ENCODE measurements at places on chromosomes 13 and 19.

GRCh38 chr13:110964229-110965037 is 49.6 kb upstream of the ANKRD10 start:
- DNase-seq = no peak

- no peak for DNase-seq
Observed at GRCh38 chr13:99151516-99151915, 49.1 kb upstream of the UBAC2 start.

- no peak for DNase-seq
Observed at GRCh38 chr19:41332468-41332867, 21.3 kb downstream of the TGFB1 start.

DNA sequence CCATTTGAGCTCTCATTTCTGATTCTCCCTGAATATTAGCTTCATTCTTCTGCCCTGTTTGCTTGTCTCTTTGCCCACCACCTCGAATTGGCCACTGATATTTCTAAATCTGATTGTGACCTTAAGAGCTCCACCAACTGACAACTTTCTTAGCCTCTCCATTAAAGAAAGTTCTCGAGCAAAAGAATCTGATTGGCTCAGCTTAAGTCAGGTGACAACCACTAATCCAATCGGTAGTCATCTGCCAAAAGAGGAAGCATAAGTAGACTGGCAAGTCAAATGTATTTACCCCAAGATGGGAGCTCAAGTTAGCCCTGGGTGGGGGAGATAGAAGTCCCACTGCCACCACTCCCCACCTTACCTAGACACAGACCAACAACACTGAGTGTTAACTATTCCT is 41.5 kb downstream of the NOTCH3 start:
- DNase-seq = no peak

DNA sequence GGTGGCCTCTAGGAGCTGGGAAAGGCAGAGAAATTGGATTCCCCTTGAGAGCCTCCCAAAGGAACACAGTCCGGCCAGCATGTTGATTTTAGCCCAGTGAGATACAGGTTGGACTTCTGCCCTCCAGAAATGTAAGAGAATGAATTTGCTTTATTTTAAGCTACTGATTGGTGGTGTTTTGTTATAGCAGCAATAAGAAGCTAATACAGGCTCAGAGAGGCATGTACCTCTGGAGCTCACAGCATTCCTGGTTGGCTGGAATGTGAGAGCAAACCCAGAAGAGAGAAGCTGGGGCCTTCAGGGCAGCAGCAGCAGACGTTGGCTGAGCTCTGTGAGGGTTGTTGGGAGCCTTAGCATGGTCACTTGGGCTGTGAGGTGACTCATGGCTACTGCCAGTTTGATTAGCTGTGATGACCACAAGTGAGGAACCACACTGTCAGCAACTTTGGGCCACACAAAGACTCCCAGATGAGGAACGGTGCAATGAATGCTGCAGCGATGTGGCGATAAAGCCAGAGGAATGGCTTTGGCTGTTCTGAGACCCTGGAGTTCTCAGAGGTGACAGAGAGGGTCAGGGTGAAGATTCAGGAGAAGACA is 80.1 kb downstream of the CYSLTR2 start:
- DNase-seq = no peak

DNA sequence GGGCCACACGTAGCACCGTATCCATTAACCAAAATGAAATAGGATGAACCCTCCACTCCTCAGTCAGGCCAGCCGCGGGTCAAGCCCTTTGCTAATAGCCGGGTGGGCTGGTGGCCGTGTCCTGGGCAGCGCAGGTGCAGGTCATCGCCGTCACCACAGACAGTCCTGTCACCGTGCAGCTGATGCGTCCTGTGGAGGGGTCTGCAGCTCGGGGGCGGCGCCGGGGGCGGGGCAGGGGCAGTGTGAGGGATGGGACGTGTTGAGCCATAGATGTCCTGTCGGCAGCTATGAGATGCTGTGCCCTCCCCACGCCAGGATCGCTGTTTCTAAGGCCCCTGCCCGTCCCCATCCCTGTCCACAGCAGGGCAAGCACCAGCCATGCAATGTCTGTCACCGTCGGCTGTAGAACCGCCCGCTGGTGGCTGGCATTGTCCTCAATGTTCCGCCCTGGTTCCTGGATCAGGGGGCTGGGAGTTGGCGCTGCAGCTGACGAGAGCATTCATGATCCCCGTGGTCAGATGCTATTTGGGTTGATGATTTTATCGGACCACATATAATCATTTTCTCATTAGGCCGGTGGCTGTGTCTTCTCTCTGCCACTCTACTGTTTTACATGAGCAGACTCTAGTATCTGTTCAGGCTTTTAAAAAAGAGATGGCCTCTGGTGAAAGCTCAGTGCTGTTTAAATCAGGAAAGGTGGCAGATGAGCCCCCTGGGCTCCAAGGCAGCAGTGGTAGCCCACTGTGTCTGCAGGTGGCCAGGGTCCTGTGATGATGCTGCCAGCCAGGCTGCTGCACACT is 126.1 kb downstream of the KDM4B start:
- DNase-seq = no peak

- no peak for DNase-seq
Observed at GRCh38 chr19:42422901-42423461, 4.2 kb downstream of the LIPE start.

DNA sequence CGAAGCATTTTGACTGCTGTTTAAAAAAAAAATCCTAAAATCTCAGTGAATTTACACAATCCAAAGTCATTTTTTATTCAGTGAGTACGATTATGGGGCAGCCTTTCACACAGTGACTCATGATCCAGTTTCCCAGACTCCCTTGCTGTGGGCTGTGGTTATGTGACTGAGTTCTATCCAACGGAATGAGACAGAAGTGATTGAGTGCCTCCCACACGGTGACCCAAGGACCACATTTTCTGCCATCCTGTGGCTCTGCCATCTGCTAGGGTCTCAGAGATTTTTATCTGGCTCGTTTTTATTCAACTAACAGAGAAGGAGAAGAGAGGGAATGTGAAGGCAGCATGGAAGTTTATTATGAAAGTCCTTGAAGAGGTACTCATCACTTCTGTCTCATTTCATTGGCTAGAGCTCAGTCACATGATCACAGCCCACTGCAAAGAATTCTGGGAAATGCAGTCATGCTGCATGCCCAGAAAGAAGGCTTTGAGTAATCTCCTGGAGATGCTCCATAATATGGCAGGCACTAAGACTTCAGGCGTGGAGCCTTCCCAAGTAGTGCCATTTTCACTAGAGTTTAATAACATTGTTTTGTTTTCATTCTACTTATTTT is 999.4 kb downstream of the UQCRFS1 start:
- peak; percentile 24 for DNase-seq

DNA sequence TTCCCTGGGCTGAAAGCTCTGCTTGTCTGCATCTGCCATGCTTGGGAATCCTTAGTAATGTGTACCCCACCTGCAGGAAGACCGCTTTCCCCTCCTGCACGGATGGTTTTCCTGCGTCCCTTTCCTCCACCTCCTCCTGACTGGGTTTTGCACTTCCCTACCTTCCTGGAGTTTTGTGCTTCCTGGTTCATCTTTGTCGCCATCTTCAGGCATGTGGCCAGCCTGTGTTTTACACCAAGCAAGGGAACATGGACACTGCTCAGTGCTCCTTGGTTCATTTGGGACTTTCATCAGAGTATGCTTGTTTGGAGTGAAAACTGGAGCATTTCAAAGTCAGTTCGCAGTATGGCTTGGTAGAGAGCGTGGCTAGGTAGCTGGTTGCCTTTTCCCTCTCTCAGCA is 30.7 kb downstream of the ERICH6B start:
- DNase-seq = no peak

- no peak for DNase-seq
Observed at GRCh38 chr19:6718741-6719539, 1.5 kb downstream of the C3 start.

DNA sequence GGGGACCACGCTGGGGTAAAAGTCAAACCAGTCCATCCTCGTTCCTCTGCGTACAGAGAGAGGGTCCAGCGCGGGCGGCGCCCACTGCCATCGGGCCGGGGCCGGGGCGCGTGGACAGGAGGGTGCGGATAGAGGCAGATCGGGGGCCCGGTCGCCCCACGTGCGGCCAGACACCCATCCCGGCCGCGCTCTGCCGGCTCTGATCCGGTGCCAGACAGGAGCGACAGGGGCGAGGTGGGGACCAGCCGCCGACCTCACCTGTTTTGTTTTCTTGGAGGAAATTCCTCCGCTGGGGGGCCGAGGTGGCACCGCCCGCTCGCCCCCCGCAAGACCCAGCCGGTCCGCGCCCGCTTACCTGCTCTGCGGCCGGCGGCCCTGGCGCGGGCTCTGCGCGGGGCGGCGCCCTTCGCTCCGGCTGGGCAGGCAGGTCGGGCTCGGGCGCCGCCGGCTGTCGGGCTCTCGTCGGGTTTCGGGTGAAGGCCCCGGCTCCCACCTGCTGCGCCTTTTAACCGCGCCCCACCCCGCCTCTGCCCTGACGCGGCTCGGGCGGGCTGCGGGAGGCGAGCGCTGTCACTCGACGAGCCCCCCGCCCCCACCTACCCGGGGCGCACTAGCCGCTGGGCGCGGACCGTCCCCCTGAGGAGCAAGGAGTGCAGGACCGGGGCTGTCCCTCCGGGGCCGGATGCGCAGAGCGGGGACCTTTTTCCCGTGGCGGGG is at the start of gene GJB6:
TSS of gene GJB6 (minus strand) at position 481 of the 717 bp plus-strand sequence. CDS start 8,839 bp downstream, outside the sequence.
- peak; percentile 13 for DNase-seq

- DNase-seq = no peak
Observed at GRCh38 chr13:78326633-78327032, 276.7 kb downstream of the POU4F1 start.

- no peak for DNase-seq
Observed at GRCh38 chr13:22599156-22599555, 581.6 kb upstream of the SGCG start.

- DNase-seq = no peak
Observed at GRCh38 chr13:30868799-30869470, 37.1 kb upstream of the MEDAG start.

Measured in NCI-H1930 (cell line).